Aorta (tissue), 5 donors: ENCODE measurements at places on chromosomes 11 and 22.

GRCh38 chr22:39477542-39477941, 20.7 kb downstream of the MGAT3 start:
- no peak for DNase-seq

DNA sequence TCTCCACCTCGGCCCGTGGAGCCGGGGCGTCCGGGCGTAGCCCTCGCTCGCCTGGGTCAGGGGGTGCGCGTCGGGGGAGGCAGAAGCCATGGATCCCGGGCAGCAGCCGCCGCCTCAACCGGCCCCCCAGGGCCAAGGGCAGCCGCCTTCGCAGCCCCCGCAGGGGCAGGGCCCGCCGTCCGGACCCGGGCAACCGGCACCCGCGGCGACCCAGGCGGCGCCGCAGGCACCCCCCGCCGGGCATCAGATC, 439 bp downstream of the YAP1 start:
- DNase-seq, result no peak

DNA sequence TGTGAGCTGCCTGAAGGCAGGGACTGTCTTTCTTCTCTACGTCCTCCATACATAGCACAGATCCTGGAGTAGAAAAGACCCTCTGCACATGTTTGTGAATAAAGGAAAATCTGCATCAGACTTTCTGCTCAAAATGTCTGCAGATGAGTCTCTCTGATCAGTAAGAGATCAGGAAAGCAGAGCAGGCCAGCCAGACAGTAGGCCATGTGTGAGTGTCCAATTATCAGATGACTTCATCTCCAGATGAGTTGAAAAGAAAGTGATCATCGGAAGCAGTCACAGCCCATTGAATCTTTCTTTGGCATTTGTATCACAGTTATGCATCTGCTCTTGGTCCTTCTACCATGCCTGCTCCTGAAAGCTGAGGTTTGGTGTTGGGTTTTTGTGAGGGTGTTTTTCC, 298.7 kb upstream of the NCAM1 start:
- DNase-seq, result no peak

- no peak for DNase-seq
These were observed 23.3 kb upstream of the MMP7 start for GRCh38 chr11:102553835-102554282.

DNA sequence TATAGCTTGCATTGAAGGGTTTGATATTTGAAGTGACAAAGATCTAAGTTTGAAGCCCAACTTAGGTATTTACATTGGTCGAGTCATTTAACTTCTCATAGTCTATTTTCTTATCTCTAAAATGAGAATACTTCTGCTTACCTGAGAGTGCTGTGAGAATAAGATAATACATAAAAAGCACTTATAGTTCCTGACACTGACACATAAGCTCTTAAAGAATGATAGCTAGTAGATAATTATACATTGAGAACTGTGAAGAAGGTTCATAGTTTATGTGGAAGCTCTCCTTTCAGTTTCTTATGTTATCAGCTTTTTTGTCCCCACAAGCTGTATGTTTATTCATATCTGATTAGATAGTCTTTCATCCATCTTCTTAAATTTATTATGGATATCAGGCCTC, 4.8 kb downstream of the PPME1 start:
- no peak for DNase-seq

DNA sequence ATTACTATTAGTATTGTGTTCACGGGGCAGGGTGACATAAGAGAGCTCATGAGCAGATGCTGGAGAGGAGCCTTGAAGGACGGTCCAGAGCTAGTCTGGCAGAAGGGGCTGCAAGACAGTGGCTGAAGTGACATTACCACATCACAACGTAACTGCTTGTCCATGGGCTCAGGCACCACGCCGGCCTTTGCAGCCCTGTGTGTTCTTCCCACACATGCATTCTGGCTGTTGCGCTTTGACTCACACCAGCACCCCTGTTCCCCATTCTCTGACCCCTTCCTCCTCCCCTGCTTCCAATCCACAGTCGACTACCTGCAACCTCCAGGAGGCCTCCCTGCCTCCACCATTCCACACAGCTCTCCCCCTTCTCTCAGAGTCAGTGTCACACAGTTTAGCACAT, 103.3 kb downstream of the ME3 start:
- DNase-seq, result no peak

DNA sequence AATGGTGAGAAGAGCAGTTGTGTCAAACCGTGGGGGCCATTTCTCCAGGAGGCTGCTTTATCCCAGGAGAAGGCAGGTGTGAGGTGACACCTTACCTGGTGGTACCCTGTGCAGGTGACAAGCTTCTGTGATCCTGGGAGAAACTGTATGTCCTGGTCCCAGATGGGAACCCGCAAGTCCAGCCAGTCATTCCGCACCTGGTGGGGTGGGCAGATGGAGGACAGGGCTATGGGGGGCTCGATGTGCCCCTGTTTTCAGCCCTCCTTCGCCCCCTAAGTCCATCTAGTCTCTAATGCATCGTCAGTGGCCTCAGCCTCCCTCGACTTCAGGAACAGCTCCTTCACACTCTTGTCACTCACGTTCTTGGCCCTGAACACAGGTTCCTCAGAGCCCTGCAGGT, 2.7 kb upstream of the TEX54 start:
- no peak for DNase-seq

DNA sequence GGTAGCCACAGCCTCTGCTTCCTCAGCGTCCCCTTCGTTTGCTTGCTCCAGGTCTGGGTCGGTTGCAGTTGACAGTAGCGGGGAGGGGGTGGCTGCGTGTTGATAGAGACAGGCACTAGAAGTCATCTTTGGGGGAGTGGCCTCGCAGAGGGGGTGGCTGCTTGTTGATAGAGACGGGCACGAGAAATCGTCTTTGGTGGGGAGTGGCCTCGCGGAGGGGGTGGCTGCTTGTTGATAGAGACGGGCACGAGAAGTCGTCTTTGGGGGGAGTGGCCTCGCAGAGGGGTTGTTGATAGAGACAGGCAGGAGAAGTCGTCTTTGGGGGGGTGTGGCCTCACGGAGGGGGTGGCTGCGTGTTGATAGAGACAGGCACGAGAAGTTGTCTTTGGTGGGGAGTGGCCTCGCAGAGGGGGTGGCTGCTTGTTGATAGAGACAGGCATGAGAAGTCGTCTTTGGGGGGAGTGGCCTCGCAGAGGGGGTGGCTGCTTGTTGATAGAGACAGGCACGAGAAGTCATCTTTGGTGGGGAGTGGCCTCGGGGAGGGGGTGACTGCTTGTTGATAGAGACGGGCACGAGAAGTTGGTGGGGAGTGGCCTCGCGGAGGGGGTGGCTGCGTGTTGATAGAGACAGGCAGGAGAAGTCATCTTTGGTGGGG, 328.3 kb downstream of the TBC1D22A start:
- DNase-seq, result no peak

GRCh38 chr22:41833369-41834004, 582 bp downstream of the SREBF2 start:
- peak; percentile 84 for DNase-seq

GRCh38 chr22:24521791-24522245, 26.7 kb downstream of the UPB1 start:
- DNase-seq, result no peak

GRCh38 chr11:76114238-76114637, 92.1 kb downstream of the WNT11 start:
- DNase-seq, result no peak

DNA sequence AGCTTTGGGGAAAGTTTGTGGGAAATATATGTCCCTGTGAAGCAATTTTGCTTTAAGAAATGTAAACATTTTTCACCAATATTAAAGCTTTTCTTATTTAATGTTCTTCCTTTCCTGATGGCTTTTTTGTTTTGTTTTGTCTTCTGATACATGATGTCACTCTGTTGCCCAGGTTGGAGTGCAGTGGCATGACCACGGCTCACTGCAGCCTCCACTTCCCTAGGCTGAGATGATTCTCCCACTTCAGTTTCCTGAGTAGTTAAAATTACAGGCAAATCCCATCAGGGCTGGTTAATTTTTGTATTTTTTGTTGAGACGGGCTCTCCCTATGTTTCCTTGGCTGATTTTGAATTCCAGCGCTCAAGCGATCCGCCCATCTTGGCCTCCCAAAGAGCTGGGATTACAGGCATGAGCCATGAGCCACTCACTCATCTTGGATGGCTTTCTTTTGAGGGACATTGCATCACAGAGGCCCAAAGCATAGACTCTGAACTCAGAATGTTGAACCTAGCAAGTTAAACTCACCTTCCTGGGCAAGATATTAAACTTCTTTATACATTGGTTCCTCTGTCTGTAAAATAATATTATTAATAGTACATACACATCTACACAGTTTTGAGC, 651 bp upstream of the CARD16 start:
- no peak for DNase-seq

- no peak for DNase-seq
These were observed 78.9 kb downstream of the NTM start for GRCh38 chr11:131449036-131450019.

GRCh38 chr11:14981507-14981906, 9.4 kb upstream of the CALCA start:
- DNase-seq, result no peak

GRCh38 chr11:2205214-2205720, 33.7 kb upstream of the TH start:
- no peak for DNase-seq

DNA sequence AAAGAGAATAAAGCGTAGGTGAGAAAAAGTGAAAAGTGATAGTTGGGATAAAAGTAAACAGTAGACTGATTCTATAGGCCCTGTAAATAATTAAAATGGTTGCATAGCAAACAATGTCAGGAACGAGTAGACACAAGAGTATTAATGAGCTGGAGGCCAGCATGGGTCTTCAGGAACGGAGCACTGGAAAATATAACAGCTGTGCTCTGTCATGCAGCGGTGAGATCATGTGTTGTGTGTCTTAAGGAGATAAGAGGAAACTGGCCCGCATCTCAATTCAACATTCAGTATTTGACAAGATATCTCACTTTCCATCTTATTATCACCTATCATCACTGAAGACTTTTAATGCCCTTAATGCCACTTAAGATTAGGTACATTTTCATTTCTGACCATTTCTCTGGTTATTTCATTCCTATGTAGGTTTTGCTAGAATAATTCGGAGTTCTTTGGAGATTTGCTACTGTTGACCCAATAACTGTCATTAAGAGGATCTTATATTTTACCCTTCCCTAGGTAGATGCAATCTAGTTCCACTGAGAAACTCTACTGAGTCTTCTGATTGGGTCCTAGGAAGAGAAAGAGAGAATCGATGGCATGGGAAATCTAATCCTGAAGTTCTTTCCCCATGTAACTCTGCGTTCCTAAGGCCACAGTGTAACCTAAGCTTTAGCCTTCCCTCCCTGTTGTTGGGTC, 35.5 kb upstream of the VWA5A start:
- DNase-seq, result no peak

GRCh38 chr11:74679513-74679865, 51.7 kb downstream of the CHRDL2 start:
- DNase-seq, result no peak

GRCh38 chr11:117177534-117178209, 871 bp upstream of the SIDT2 start:
- DNase-seq, result no peak

DNA sequence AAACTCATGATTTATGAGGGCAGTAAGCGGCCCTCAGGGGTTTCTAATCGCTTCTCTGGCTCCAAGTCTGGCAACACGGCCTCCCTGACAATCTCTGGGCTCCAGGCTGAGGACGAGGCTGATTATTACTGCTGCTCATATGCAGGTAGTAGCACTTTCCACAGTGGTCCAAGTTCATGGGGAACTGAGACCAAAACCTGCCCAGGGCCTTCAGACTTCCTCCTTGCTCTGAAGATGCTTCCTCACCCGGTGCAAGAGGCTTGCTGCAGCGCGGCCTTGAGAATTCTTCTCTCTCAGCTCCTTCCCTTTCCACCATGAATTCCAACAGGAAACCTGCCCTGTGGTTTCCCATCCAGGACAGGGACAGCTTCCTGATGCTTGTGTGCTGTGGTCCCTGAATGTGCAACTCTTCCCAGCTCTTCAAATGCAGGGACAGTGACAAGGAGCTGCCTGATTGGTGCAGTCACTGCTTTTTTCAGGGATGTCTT, 53.9 kb downstream of the GGTLC2 start:
- DNase-seq, result no peak

- no peak for DNase-seq
These were observed 732.8 kb upstream of the ANO5 start for GRCh38 chr11:21460082-21460481.

DNA sequence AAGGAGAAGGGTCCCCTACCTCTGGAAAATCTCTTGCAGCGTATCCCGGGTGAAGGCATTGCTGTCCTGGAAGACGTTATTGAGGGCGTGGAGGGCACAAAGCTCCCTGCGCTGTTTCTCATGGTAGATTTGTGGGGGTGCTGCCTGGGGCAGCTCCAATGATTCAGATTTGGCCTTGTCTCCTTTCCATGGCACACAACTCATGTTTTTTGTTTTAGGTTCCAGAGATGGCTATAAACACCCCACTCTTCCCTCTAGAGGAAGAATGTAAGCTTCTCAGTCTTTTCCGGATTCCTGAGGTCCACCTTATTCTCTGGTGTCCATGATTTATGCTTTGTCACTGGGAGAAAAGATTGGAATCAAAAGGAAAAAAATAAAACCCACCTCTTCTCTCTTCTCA, 959 bp downstream of the JOSD1 start:
- no peak for DNase-seq

DNA sequence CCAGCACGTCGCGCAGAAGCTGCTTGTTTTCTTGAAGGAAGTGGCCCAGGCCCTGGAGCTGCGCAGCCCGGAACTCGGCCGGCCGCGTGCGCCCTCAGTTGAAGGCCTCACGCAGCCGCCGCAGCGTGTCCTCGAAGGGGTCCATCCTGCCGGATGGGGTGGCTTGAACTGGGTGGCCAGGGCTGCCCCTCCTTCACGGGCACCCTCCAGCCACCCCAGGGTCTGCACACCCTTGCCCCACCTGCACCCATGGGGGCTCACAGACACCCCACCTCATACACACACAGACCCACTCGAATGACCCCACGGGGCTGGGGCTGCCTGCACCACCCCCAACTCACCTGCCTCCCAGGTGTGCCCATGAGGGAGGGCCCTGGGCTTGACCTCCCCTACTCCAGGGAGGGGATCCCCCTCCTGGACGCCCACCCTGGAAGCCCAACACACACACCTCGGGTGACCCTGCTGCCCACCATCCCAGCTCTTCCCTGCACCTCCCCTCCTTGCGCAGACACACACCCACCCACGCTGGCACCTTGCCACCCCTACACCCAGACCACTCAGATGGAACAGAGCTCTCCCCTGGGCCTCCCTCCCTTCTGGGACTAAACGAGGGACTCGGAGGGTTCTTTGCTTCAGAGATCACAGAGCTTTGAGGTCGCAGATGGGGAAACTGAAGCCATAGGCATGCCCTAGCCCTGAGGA, 6.8 kb downstream of the ALDH3B2 start:
- DNase-seq, result no peak

DNA sequence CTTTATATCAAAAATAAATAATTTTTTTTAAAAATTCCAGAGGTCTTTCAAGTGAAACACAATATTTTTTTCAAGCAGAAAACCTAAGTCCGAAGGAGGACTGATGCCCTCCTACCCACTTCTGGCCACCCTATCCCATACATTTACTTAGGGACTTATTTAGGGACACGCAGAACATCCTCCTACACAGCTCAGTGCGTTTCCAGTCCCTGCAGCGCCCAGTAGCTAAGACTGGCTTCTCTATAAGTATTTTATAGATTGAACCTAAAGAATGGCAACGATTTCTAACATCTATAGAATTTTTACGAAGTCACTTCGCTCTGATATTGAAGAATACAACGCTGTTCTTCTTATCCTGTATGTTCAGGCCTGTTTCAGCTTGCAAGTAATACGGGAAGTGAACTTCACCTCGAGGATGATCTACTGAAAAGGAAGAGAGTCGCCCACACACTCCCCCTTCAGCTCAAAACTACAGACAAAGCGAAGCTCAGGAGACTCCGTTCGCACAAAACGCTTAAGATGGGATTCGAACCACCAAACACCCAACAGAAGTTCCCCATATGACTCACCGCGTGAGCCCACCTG, 328 bp downstream of the CHEK2 start:
- DNase-seq, result no peak

GRCh38 chr11:76236092-76236999, 30.0 kb upstream of the WNT11 start:
- DNase-seq, result peak; percentile 80
